ENCODE measurements at places on chromosomes 7 and 10.

- no peak for DNase-seq
These were observed 102.0 kb downstream of the STRA8 start for GRCh38 chr7:135335628-135336139.

- DNase-seq, result no peak
These were observed 103.4 kb downstream of the GPR158 start for GRCh38 chr10:25278180-25278579.

- no peak for DNase-seq
These were observed 34.2 kb downstream of the CHST12 start for GRCh38 chr7:2437537-2438148.

DNA sequence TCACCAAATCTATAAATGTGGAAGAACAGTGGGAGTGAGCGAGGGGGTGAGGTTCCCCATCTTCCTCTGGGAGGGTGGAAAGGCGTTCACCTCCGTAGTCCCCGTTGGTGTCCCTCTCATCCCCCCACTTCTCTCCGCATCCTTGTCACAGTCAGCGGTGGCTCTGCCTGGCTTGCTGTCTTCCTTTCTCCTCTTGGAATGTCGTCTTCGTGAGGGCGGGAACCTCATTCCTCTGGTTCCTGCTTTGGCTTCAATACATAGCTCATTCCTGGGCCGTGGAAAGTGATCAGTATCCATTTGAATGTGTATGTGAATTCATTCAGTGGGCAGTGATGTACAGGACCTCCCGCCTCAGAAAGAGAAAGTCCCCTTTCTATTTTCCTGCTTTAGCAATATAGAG lies 289.4 kb downstream of the CAMK1D start:
- no peak for DNase-seq

DNA sequence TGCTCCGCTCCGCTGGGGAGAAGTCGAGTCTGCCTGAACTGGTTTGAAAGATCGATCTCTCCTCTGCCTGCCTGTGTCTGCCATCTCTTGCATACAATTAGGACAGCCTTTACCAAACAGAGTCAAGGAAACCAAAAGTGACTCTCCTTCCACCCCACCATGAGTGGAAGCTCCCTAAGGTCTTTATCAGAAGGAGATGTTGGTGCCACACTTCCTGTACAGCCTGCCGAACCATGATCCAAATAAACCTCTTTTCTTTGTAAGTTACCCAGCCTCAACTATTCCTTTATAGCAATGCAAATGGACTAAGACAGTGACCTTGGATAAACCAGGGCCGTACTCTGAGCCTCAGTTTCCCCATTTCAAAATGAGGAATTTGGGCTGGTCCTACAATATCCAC lies 106.3 kb upstream of the GDF10 start:
- DNase-seq, result no peak

DNA sequence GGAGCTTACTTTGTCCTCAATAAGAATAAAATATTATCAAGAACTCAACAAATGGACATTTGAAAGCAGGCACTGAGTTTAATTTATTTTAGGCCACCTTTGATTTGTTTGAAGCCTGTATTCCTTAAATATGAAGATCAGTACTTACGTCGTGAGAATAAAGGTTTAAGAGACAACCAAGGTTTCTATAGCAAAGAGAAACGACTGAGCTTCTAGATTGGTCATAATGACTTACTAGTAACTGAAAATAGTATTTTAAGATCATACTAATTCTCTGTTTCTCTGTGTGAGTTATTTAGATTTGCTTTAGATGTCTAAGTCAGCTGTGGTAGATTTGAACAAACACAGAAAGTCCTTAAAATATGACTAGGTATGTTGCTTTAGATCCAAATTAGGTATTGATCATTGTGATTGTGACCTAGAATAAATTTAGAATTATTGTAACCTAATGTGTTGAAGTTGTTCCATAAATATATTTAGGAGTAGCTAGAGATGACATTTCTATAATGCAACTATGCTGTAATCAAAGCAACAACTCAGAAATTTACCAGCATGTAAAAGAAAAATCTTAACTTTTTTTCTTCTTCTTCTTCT lies 2.4 kb upstream of the GLCCI1 start:
- no peak for DNase-seq

DNA sequence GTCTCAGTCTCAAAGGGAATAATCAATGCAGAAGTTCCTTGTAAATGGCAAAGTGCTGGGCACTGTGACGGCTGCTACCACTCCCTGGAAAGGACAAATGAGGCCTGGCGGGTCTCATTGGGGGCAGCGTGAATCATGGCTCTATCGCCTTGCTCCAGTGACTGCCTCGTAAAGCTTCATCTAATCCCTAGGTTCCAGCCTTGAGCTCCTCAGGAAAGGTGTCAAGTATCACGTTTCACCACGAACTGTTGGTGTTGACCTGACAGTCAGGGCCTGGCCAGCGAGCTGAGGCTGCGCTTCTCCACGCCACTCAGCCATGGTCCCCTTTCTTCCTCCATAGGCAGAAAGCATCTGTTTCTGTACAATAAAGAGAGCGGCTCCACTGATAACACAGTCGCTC lies 126.7 kb upstream of the ZNF32 start:
- DNase-seq, result no peak

DNA sequence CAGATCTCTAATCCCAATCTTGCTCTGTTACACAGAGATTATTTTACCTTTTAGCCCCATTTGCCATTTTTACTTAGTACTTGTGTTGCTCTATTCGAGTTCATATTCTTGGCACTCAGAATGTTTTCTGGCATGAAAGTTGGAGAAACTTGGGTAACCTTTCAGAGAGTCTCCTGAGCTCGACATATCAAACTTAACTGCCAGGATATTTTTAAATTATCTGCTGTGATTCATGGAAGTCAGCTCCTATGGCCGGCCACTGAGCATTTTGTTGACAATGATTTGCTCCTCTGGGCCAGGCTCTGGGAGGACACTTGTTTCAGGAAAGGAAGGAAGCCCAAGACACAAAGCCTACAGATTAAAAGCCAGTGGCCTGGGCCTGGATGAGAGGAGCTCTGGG lies 396.7 kb downstream of the TNS3 start:
- DNase-seq, result no peak

DNA sequence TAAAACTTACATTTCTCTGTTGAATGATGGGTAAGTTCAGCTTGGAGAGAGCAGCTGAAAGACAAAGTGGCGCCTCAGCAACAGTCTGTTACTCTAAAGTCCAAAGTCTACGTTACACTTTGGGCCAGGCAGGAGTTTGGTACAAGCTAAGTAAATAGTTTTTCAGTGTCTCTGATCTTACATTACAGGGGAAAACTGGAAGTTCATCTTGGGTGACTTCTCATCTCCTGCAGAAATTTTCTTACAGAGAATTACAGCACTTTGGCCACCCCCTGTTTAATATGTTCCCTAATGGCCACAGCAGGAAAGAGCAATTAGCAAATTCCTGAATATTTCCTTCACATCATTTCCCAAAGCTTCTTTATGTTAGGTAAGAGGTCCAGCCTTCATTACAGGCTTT lies 67.1 kb downstream of the ABCC2 start:
- no peak for DNase-seq

GRCh38 chr7:129778770-129779601 lies 167.5 kb downstream of the NRF1 start:
- no peak for DNase-seq

DNA sequence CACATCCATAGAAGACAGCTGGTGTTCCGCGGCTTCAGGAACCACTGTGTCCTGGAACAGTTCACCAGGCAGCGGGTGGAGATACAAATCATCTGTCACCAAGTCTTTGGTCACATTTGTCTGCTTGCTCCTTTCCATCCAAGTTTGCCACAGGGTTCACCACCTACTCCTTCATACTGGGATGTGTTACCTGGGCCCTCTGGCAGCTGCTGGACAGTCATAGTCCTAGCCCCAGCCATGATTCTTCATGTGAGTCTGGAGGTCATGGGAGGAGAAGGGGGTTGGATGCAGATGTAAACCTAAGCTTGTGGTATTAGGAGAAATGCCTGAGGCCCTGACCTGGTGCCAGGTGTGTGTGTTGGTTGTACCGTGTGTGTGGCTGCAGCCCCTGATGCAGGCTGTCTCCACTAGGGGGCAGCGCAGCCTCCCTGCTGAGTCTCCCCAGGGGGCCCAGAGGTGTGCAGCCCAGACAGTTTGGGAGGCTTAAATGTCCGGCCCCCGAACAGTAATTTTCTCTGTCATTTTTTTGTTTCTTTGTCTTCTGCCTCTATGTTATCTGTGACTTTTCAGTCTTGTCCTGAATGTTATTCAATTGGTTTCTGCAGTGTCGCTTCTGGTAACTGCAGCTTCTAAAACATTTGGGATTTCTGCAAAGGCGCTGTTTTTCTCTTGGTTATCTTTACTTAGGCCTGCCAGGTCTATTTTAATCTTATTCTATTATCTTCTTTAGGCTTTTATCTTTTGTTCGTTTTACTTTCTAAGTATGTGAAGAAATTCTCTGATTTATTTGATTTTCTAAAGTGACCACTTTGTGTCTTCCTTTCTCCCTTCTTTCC lies 14.8 kb downstream of the NPS start:
- DNase-seq, result no peak

DNA sequence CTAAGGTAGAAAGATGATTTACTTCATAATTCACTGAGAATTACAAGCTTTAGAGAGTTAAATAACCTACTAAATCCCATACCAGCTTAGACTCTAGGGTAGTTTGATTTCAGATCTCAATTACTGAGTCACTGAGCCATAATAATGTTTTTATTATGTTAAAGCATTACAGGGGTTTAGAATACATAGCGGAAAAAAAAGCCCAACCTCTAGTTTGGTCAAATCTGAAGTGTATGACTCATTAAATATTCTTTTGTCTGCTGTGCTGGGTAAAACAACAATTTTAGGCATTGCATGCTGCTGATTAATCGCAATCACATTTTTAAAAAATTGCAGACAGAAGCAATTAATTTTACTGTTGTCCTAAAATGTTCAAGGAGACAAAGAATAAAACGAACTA lies 48.5 kb downstream of the MALRD1 start:
- DNase-seq, result no peak

- DNase-seq, result peak; percentile 18
These were observed at the start of gene HHEX for GRCh38 chr10:92689663-92690210. Gene HHEX (plus strand): TSS chr10:92689955. CDS start chr10:92689987, 32 bp downstream.

GRCh38 chr7:149644754-149645153 lies 128.6 kb downstream of the ZNF467 start:
- no peak for DNase-seq

DNA sequence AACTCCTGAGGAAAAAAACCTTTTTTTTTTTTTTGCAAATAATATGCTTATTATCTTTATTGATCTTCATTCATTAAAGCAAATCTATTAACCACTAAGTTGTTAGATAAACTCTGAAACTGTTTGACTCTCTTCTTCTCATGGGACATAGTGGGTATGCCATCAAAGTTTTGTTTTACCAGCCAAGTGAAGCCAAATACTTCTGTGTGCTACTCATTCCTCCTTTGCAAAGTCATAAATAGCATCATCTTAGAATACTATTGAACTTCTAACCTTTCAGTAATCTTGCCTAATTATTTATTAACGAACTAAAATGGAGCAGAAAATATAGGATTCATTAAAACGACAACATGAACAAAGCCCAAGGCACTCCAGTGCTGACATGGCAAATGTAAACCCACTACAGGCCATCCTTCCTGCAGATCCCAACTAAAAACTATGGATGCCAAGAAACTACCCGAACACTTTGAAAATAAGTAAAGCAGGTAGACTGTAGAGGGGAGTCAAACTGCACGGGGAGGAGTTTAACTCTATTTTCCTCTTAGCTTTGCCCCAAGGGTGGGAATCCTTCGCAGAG lies 61.2 kb upstream of the ODAD2 start:
- DNase-seq, result no peak

- DNase-seq, result no peak
These were observed 11.0 kb upstream of the PDCD4 start for GRCh38 chr10:110860576-110861241.

DNA sequence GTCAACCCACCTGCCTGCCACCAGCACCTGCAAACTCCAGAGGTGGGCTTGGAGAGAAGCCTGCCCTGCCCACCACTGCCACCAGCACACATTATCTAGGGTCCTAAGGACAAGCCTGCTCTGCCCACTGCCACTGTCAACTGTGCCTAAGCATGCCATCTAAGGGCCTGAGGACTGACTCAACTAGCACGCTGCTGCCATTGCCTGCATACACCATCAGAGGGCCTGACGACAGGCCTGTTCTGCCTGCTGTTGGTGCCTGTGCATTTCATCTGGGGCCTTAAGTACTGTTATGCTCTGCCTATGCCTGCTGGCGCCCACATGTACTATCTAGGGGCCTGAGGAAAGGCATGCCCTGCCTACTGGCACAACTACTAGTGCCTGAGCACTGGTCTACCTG lies 27.0 kb upstream of the LRRD1 start:
- DNase-seq, result no peak

Measured in activated T-helper 9 cell treated with anti-CD3 and anti-CD28 coated beads, Interleukin-2, amount 50 U/mL, for 16 hours (primary cell).